ENCODE measurements at places on chromosomes 11 and 22.

- DNase-seq: no peak
Observed at GRCh38 chr11:115420505-115420904, 83.7 kb downstream of the CADM1 start.

DNA sequence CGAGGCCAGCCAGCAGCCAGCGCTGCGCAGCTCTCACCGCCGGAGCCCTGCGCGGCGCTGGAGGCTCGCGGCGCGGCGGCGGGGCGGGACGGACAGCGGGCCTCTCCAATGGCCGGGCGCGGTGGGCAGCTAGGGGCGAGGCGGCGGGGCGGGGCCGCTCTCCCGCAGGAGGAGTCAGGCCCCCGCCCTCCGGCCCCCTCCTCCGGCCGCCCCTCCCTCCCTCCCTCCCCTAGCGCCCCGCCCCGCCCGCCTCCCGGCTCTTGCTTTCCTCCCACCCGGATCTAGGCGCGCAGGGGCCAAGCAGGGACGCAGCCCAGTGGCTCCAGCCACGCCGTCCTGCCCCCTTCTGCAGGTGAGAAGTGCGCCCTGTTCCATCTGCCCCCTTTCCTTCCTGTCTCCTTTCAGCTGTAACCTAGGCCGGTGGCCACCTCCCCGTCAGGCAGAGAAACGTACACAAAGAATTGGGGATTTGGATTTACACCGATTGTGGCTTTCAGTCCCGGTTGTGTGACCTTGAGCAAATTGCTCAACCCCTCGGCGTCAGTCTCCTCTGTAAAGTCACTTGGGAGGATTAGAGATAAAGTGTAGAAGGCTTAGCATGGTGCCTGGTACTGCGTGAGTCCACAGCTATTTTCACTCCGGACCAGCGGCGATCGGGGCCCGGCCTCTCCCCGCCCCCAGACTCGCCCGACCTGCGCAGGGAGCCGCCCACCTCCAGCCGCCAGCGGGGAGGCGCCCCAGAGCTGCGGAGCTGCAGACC is at the start of gene FZD4:
FZD4 (minus strand) TSS at position 35 of the 760 bp plus-strand sequence. CDS start 310 bp downstream, outside the sequence.
- peak; percentile 95 for DNase-seq

DNA sequence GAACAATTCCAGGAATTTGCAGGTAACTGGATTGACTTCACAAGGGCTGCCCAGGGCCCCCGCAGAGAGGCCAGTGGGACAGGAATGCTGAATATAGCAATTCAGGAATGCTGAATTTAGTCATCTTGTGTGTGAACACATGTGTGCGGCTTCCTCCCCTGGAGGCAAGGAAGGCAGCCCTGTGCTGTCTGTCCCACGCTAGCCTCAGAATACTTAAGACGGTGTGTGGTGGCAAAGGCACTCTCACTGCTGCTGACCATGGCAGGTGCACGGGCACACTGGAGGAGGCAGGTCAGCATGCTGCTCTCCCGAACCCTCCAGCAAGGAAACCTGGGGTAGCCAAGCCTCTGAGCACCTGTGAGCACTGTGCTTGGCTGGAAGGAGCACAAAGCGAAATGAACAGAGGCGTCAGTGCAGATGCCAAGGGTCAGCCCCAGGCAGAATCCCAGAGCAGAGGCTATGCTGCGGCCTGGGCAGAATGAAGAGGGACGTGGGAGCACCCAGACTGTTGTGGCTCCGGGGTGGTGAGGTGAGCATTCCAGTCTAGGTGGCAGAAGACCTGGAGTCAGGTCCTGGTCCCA is 2.7 kb downstream of the GNAZ start:
- no peak for DNase-seq

DNA sequence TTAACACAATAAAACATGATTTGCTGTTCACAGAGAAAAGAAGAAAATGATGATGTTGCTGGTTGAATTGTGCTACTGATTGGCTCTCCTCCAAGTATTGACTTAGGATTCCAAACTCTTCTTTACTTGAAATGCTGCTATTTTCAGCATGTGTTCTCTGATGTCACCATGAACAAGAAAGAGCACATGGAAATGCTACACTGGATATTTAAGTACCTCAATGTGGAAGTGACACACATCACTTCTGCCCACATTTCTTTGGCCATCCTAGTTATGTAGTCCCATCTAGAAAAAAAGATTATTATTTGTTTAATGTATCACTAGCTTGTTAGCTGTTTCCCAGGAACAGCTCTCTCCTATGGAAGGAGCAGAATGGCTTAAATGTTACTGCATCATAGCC is 27.2 kb downstream of the OR52B2 start:
- DNase-seq: no peak

DNA sequence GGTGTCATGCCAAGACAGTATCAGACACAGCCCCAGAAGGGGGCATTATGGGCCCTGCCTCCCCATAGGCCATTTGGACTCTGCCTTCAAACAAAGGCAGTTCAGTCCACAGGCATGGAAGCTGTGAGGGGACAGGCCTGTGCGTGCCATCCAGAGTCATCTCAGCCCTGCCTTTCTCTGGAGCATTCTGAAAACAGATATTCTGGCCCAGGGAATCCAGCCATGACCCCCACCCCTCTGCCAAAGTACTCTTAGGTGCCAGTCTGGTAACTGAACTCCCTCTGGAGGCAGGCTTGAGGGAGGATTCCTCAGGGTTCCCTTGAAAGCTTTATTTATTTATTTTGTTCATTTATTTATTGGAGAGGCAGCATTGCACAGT is 14.6 kb downstream of the IL10RA start:
- no peak for DNase-seq

- DNase-seq: no peak
Observed at GRCh38 chr11:84316866-84317555, 1030.8 kb upstream of the CCDC90B start.

DNA sequence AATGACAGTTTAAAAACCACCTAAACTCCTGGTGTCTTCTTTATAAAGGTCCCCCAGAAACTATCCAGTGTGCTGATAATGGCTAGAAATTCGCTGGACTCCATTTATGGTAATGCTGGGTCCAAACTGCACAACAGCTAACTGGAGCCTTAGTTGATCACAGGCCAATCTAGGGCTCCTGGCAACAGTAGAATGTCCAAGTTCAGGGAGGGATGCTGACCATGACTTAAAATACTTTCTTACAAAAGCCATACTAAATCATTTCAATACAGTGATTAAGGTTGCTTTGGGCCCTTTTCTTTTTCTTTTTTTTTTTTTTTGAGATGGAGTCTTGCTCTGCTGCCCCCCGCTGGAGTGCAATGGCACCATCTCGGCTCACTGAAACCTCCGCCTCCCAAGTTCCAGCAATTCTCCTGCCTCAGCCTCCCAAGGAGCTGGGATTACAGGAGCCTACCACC is 14.5 kb upstream of the GAB2 start:
- DNase-seq: no peak

GRCh38 chr11:44319552-44320288 is 9.8 kb upstream of the ALX4 start:
- no peak for DNase-seq

DNA sequence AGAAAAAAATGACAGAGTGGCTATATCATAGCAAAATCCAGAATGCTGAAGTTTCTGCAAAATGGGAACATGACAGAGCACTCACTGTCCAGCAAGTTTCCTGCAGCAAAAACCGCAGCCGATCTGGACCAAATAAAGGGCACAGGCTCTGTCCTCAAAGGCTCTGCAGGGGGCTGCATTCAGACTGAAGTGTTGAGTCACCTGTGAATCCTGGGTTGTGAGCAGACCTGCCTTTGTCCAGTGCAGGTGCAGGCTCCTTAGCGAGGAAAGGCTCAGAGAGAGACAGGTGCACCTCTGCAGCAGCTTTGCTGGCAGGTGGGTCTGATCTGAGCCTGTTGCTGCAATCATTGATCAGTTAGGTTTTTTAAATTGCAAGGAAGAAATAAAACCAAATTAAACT is 29.3 kb upstream of the NFAM1 start:
- DNase-seq: no peak

- no peak for DNase-seq
Observed at GRCh38 chr22:27537501-27537900, 264.1 kb downstream of the MN1 start.

Data from GM13976 (cell line).